ENCODE measurements at places on chromosomes 6 and 20. TPM values are rescaled to one million over a fixed set of nuclear protein-coding genes. Genes with fewer than 3 reads are reported as not detected.

Gene ZNF334
- 12.0 TPM for total RNA-seq

Gene FABP7
- total RNA-seq, result 17.3 TPM

Gene UNC93A
- total RNA-seq, result 0.72 TPM

Gene DLK2
- total RNA-seq, result 4.8 TPM

DNA sequence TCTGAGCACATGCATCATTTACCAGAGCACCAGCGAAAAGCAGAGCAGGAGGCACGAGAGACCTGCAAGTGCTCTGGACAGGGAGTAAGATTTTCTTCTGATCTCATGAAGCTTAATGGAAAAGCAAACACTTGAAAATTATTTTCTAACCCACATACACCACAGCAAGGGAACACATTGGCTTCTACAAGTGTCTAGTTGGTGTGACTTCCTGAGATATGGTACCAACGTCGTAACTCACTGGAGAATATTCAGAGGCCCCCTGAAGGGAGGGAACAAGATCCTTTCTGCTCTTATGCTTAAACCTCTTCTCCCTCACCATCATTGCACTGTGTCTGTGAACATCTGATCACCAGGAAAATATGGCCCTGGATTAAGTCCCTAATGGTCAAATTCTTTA, 48.6 kb downstream of the PSMB1 start:
- DNase-seq, result no peak

- DNase-seq, result peak; percentile 67
These were observed 70.7 kb downstream of the PDE7B start for GRCh38 chr6:135922174-135922573.

DNA sequence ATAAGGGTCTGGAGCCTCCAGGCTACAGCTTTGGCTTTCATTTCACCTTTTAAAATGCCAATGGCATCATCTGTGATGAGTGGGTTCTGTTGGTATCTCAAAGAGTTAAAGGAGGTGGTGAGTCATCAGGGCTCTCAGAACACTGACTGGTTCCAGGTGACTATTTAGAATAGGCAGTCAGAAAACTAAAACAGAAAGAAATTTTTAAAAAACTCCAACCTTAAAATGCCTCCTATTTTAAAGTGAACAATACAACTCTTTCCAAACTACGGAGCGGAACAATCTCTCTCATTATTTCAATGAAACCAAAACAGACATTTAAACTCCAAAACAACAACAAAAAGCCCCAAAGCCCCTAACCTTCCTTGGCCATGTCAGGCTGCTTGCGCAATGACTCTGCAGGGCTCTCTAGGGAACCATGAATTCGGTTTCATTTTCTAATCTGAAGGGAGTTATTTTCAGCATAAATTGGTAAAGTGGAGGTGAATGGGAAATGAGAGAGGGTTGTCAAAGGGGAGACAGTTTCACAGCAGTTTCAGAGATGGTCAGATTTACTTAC, 194.9 kb downstream of the KIF6 start:
- no peak for DNase-seq

- no peak for DNase-seq
These were observed 25.6 kb upstream of the ENPP4 start for GRCh38 chr6:46104209-46104608.

- no peak for DNase-seq
These were observed 76.0 kb downstream of the UST start for GRCh38 chr6:148822819-148823218.

DNA sequence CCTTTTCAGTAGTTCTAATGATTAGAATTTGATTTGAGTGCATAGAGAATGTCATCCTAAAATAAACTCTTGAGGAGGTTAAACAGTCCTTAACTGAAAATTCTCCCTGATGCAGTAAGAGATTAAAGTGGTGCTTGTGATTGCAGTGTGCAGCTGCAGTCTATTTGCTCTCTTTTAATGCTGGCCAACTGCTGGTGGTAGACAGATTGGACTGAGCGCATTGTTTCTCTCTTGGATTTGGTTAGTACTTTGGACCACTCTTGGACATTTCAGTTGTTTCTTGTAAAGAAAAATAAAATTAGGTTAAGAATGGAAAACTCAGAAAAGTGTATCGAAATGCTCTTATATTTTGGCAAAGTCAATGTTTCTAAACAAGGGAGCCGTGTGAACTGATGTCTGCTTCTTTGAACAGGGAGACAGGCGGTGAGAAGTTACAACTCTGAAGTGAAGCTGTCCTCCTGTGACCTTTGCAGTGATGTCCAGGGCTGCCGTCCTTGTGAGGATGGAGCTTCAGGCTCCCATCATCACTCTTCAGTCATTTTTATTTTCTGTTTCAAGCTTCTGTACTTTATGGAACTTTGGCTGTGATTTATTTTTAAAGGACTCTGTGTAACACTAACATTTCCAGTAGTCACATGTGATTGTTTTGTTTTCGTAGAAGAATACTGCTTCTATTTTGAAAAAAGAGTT, 127.2 kb downstream of the CD109 start:
- no peak for DNase-seq

- DNase-seq, result peak; percentile 66
These were observed 657 bp downstream of the ZHX3 start for GRCh38 chr20:41316602-41317545.

All from umbilical cord (tissue), 2 donors.